ENCODE measurements at places on chromosomes 3 and 15. TPM values are rescaled to one million over a fixed set of nuclear protein-coding genes. Genes with fewer than 3 reads are reported as not detected.

Gene IMPG2
- total RNA-seq = 0.86 TPM

Gene LRRFIP2
- total RNA-seq = 28.3 TPM

Gene C3orf49
- total RNA-seq = not detected

Gene ABHD6
- total RNA-seq = 7.3 TPM

Gene ARHGEF26
- 0.31 TPM for total RNA-seq

Gene XCR1
- total RNA-seq = not detected

Gene DNAJA4
- total RNA-seq = 36.4 TPM

Gene RARB
- not detected for total RNA-seq

Gene MME
- total RNA-seq = not detected

Gene HYAL3
- 6.7 TPM for total RNA-seq

Gene CAPN3
- total RNA-seq = 9.2 TPM

Gene STRA6
- 0.46 TPM for total RNA-seq

Gene SPESP1
- 2.0 TPM for total RNA-seq

Gene NANOGP8
- total RNA-seq = not detected

GRCh38 chr15:28131946-28132345 lies 32.8 kb upstream of the OCA2 start:
- DNase-seq = no peak

- no peak for DNase-seq
These were observed 383.0 kb downstream of the ZBTB20 start for GRCh38 chr3:114764056-114764492.

GRCh38 chr15:80419546-80419945 lies 15.4 kb downstream of the ARNT2 start:
- no peak for DNase-seq

DNA sequence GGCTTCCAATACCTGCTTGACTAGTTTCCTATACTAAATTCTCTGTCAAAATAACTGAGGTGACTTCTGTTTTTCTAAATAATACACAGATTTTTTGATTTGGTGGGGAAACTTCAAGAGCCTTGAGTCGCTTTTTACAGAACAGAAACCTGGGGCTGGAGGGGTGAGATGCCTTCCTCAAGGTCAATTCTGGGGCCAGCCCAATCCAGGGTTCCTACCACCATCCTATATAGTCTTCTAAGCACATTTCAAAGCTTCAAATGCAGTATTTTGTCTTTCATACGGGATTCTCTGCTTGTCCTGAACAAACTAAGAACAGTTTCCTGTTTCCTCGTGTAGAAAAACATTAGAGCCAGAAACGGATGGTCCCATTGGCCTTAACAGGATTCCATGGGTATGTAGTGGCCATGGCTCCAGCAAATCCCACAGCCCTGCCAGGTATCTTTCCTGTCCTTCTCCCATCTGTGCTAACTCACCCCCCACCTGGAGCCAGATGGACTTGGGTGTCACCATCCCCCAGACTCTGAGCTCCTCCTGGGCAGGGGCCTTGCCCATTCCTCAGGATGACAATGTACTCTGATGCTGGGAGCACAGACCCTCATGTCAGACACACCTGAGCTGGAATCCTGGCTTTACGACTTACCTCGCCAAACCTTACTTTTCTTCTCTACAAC lies 146.9 kb downstream of the KLF13 start:
- no peak for DNase-seq

DNA sequence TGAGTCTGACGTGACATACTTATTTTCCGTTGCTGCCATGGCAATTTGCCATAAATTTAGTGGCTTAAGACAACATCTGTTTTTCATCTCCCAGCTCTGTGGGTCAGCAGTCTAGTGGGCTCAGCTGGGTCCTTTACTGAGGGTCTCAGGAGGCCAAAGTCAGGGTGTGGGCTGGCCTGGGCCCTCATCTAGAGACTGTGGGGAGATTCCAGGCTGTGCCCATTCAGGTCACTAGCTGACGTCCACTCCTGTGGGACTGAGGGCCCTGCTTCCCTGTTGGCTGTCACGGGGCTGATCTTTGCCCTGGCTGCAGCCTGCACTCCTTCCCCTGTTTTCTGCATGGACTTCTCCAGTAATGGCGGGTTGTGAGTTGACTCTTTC lies 19.1 kb downstream of the FGD5 start:
- DNase-seq = no peak

GRCh38 chr3:43632269-43632733 lies 10.5 kb upstream of the ANO10 start:
- DNase-seq = no peak

DNA sequence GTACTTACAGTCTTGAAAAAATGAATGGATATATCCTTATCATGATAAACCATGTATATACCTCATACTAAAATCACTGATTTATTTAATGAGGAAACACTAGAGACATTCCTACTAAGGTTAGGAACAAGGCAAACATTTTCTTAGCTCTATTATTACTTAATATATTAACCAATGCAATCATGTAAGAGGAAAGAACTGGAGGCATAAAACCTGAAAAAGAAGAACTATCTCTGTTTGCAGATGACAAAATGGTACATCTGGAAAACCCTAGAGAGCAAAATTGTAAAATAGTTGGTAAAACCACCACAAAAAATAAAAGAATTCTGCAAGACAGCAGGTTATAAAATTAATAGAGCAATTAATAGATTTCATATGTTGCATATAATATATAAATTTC lies 81.2 kb downstream of the KLF13 start:
- DNase-seq = no peak

GRCh38 chr15:33154351-33155166 lies 40.0 kb downstream of the FMN1 start:
- no peak for DNase-seq

DNA sequence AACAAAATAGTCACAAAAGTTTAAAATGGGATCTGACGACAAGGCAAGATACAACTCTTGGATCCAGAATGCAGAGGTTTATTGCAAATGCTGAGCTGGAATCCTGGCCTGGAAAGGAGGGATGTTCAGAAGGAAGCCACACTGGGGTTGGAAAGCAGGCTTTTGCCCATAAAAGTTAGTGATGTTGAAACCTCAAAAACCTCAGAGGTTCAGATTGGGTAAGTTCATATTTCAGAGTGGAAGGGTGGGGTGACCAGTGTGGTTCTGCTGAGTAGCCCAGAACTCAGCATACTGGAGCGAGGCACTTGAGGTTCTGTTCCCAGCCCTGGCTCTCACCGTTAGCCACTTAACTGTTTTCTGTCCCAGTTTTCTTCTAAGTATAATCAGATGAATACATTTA lies 114.0 kb upstream of the OSTN start:
- no peak for DNase-seq

- DNase-seq = no peak
These were observed 47.0 kb downstream of the HCN4 start for GRCh38 chr15:73321496-73322450.

GRCh38 chr3:23537101-23537551 lies 268.6 kb upstream of the UBE2E1 start:
- DNase-seq = no peak

- DNase-seq = no peak
These were observed 128.2 kb downstream of the SUCLG2 start for GRCh38 chr3:67526246-67526645.

DNA sequence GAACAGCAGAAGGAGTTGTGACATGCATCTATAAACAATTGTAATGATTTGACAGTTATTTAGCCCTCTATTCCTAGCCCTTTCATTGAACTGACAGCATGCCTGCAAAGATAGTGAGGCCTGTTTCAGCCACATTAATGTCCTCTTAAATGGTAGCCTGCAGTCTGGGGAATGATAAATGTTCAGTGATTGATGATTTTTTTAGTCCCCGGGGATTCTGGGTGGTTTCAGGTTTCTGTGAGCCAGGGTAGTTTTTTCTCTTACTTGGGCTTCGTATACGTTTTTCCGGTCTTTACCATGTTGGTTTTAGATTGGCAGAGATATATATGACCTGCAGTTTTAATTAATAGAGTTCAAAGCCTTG lies 172.0 kb downstream of the TCF12 start:
- DNase-seq = no peak

GRCh38 chr15:22815766-22816165 lies 22.7 kb upstream of the NIPA2 start:
- no peak for DNase-seq

GRCh38 chr3:35071772-35072171 lies 567.6 kb upstream of the ARPP21 start:
- no peak for DNase-seq

GRCh38 chr3:42735615-42736014 lies 33.0 kb upstream of the HHATL start:
- no peak for DNase-seq

GRCh38 chr15:101489237-101489598 lies 289 bp downstream of the PCSK6 start:
- peak; percentile 30 for DNase-seq

- no peak for DNase-seq
These were observed 316.2 kb downstream of the PTPRG start for GRCh38 chr3:61877359-61878138.

All from activated T-cell treated with anti-CD3 and anti-CD28 coated beads, Interleukin-2, amount 50 U/mL, for 72 hours (primary cell).